Tibial artery (tissue), 4 donors: ENCODE measurements at places on chromosomes 5 and 9.

- no peak overlapping the region for H3K27ac ChIP-seq
- no peak for DNase-seq
- no peaks in the 10 kb centered on the region for H3K4me1 ChIP-seq
- no peaks in the 10 kb centered on the region for H3K36me3 ChIP-seq
- no peaks in the 10 kb centered on the region for H3K27me3 ChIP-seq
Observed at GRCh38 chr5:114419067-114419388, 57.2 kb downstream of the KCNN2 start.

GRCh38 chr5:368183-369084 is 46.9 kb downstream of the AHRR start:
- H3K4me3 ChIP-seq = no peak overlapping the region
- no peaks in the 10 kb centered on the region for H3K36me3 ChIP-seq
- DNase-seq = peak; percentile 56
- H3K4me1 ChIP-seq = peaks cover 7% of the 10 kb centered on the region
- no peak overlapping the region for H3K27ac ChIP-seq

DNA sequence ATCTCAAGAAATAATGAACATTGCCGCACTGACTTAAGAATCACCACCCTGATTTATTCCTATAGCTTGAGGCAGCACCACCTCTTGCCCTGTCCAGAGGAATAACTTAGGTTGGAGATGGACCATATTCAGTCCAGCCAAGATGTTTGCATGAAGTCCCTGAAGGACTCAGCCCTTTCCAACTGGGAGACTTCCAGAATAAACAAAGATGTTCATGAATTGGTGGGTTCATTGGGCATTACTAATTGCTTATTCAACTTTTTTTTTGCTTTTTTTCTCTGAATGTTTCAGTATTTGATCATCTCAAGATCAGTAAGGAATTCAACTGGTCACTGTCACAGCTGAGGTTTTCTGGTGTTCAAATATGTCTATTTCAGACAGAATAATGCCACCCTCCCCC is 470.6 kb downstream of the CCDC171 start:
- no peaks in the 10 kb centered on the region for H3K36me3 ChIP-seq
- H3K4me3 ChIP-seq = no peak overlapping the region
- H3K27me3 ChIP-seq = no peaks in the 10 kb centered on the region
- DNase-seq = no peak

GRCh38 chr5:53469946-53470687 is 10.3 kb upstream of the FST start:
- no peaks in the 10 kb centered on the region for H3K27me3 ChIP-seq
- H3K4me1 ChIP-seq = no peaks in the 10 kb centered on the region
- H3K4me3 ChIP-seq = no peak overlapping the region
- no peak for DNase-seq
